ENCODE measurements at places on chromosomes 7 and 10.

- no peak for DNase-seq
Observed at GRCh38 chr7:148303295-148304082, 287.1 kb upstream of the C7orf33 start.

GRCh38 chr10:121380211-121380610 is 218.0 kb downstream of the FGFR2 start:
- no peak for DNase-seq

DNA sequence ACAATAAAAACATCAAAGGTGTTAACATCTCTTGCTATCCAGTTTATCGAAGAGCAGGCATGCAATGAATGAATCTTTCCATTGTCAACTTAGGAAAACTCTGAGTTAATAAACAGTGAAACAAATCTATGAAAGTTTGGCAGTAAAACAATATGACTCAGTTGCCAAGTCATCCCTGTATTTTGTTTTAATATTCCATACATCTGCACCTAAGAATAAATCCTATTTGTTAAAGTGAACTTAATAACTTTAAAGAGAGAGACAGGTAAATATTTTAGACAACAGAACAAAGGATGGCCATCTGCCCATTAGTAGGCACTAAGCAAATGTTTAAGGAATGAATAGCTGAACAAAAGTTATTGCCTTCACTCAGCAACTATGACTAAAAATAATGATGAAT is 700.5 kb upstream of the CELF2 start:
- DNase-seq = no peak

DNA sequence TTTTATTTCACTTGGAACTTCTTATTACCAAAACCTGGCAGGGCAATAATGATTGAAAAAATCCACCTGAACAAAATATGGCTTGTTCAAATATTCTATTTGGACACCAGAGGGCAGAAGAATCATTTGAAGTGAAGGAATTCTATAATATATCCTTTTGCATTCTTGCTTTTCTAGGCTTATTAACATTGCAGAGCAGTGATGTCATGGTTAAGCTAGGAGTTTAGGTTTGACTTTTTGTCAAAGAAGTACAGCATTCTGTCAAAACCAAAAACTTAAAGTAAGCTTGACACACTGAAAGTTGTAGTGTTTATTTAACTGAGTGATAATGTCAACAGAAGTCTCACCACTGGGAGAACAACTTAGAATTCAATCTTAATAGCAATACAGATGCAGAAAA is 156.0 kb downstream of the SEMA3D start:
- no peak for DNase-seq

GRCh38 chr10:44714451-44714850 is 196.7 kb upstream of the TMEM72 start:
- DNase-seq = no peak

GRCh38 chr10:49287689-49288340 is 11.2 kb upstream of the C10orf71 start:
- no peak for DNase-seq

DNA sequence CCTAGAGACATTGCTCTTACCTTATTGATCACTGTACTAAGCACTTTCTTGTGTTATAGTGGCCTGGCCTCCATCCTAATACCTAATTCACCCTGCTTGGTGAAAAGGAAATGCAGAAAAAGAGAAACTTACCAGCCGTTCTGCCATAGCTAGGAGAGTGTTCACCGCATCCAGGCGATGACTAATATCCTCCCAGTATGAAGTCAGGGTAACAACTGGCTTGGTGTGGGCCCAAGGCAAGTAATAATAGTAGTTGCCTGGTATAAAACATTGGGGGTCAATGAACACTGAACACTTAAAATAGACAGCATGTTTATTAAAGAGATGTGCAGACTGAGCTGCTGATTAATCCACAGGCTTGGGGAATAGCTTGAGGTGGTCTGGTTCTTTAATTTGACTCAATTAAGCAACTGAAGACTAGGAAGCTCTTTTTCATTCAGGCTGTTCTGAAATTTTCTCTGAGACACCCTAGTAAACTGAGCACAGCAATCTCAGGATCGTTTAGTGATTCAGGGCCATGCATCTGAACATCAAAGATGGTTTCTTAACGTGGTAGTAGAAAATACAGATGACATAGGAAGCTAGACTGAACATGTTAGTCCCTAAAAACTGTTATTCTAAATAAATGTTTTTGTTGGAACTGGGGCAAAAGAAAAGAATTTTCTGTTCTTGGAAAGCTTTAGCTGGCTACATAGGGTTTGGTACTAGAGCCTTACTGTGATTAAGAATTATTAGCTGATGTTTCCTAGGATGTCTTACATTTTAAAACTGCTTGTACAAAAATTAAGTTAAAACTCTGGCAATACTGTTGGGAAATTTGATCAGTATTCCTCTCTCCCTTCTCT is 102.2 kb downstream of the MYOF start:
- DNase-seq = no peak

GRCh38 chr7:473211-473734 is 46.4 kb downstream of the PDGFA start:
- no peak for DNase-seq

GRCh38 chr7:155590215-155591018 is 44.1 kb upstream of the CNPY1 start:
- DNase-seq = peak; percentile 60

All from amygdala (tissue), 56 donors.